ENCODE measurements at places on chromosomes 3 and 15.

- DNase-seq: no peak
These were observed 29.7 kb downstream of the SEMA7A start for GRCh38 chr15:74403991-74404563.

DNA sequence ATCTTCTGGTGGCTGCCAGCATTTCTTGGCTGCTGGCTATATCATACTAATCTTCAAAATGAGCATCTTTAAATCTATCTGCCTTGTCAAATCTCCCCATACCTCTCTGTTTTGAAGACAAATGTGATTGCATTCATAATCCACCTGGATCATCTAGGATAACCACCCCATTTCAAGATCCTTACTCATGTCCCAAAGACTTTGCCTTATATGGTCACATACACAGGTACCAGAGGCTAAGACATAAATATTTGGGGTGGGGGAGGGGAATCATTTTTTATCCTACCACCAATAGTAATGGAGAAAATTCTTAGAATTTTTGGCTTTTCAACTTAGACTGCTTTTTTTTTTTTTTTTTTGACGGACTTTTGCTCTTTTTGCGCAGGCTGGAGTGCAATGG, 970.8 kb downstream of the PLOD2 start:
- DNase-seq: no peak

GRCh38 chr15:101639667-101640066, 12.5 kb downstream of the TM2D3 start:
- DNase-seq: no peak

DNA sequence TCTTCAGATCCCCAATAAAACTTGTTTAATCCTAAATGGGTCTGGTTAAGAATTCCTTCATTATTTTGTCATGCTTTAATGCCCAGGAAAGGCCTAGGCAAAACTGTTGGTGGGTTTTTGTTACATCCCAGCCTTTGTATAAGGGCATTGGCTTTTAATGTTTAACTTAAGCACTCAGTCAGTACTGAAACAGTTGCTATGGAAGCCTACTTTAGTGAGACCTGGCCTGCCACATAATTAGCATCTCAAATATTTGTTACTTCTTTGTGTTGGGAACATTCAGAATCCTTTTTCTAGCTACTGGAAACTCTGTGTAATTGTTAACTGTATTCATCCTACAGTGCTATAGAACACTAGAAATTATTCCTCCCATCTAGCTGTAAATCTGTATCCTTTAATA, 369.6 kb upstream of the ATP10A start:
- no peak for DNase-seq

- DNase-seq: no peak
These were observed 17.9 kb upstream of the STAB1 start for GRCh38 chr3:52477076-52477795.

DNA sequence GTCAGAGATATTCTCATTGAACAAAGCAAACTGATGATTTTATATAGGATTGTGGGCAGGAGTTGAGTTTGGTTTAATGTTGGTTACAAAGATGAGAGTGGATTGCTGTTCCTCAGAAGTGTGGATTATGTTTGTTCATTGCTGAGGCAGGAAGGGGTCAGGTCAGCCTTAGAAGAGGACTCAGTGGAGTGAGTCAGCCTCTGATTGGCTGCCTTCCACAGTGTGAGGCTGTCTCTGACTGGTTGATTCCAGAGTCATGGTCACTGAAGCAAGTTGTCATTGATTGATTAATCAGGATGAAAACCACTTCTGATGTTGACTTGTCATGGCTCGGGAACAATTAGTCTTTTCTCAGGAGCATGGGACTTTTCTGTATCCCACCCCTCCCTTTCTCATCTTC, 36.2 kb downstream of the KBTBD12 start:
- DNase-seq: no peak

- DNase-seq: no peak
These were observed 27.0 kb downstream of the HMCES start for GRCh38 chr3:129305592-129306091.

DNA sequence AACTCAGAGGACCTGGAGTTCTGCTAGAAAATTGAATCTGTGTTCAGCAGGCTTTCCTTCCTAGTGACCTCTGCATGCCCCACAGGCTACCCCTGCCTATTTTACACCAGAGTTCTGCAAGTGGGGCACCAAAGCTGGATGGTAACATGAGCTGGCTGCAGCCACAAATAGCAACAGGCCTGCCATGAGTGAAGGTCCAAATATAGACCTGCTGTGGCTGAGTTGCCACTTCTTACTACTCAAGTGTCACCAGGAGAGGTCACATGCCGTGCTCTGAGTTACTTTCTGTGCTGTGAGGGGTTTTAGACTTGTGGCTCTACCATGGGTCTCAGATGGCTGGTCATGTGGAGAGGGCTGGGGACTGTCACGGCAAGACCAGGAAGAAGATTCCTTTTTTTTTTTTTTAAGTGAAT, at the start of gene FSD2:
FSD2 (minus strand) TSS at position 76 of the 413 bp plus-strand sequence. CDS start 18,679 bp downstream, outside the sequence.
- no peak for DNase-seq

- DNase-seq: no peak
These were observed 15.7 kb downstream of the GK5 start for GRCh38 chr3:142209655-142210054.

GRCh38 chr3:153245661-153246060, 83.6 kb downstream of the RAP2B start:
- DNase-seq: no peak

Measured in activated gamma-delta T cell treated with anti-CD3 and anti-CD28 coated beads, Interleukin-2, amount 50 U/mL, for 16 hours (primary cell).